CD4-positive, alpha-beta T cell (primary cell): ENCODE measurements at places on chromosomes 1 and 21.

- DNase-seq, result no peak
These were observed 561.0 kb downstream of the LTN1 start for GRCh38 chr21:28431527-28432200.

DNA sequence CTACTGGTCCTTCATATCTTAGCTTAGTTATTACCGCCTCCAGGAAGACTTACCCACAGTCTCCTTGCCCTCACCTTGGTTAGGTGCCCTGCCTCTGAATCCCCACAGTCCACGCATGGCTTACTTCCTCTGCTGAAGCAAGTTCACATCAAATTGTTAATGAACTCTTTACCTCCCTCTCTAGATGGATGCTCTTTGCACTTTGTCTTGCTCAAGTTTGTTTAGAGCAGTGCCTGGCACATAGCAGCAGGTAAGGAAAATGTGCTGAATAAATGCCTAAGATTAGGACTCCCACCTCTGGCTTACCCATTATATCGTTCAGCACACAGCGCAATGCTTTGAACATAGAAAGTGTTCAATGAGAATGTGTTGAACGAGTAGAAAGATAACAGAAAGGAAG is 90.5 kb downstream of the BEND5 start:
- no peak for DNase-seq

DNA sequence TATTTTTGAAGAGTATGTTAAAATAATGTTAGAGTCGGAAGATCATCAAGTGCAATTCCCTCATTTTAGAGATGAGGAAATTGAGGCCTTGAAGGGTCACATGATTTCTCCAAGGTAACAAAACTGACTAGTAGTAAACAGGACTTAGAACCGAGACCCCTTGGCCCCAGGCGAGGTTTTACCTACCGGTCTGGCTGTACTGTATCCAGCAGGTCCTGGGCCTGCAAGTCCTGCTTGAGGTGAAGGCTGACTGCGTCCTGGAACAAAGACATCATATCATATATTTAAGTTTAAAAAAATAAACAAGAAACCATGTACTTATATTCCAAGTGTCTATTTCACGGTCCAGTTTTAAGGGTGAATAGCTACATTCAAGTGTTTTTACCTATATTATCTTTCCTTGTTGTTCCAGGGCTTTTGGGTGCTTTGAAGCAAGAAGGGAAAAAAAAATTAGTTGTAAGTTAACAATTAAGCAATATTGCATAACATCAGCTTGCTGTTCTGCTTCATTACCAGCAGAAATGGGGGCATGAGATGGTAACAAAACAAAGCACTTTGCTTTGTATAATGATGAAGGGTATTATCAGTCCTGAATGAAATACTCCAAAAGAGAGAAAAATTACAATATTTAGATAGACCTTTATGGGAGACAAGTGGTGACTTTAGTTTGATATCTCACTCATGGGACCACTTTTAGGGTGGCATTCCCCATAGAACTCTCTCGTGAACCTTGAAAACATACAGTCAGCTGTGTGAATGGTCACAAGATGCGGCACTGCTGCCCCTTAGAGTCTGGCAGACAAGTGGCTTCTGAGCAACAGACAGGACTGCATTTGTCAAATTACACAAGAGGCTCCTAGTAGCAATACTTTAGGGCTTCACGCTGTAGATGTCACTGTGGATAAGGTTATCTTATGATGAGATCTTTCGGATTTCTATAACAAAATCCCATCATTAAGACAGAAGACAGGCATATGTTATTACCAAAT is 29.8 kb upstream of the CFAP298 start:
- no peak for DNase-seq

DNA sequence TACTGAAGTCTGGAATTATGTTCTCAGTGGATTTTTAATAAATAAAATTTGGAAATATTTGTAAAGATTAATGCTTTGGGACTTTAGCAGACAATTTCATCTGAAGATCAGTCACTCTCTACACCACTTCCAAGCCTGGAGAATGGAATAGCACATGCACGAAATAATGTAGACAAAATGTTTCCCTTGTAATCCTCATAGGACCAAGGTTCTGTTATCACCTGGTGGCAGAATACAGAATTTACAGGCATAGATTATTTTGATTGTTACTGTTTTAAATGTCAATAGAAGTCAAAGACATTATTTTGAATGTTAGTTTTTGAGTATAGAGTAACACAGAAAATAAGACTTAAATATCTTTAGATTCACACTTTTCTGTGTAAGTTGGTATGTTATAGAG is 9.1 kb upstream of the ELAVL4 start:
- DNase-seq, result no peak

- DNase-seq, result no peak
These were observed 14.2 kb downstream of the BSDC1 start for GRCh38 chr1:32380057-32380456.

GRCh38 chr1:162728573-162728972 is 61.9 kb upstream of the HSD17B7 start:
- no peak for DNase-seq
